Activated naive CD8-positive, alpha-beta T cell treated with anti-CD3 and anti-CD28 coated beads for 36 hours (primary cell): ENCODE measurements at places on chromosomes 3 and 15. TPM values are rescaled to one million over a fixed set of nuclear protein-coding genes. Genes with fewer than 3 reads are reported as not detected.
A peak's percentile ranks its signal among the peaks of the same experiment; 100 is the strongest.

DNA sequence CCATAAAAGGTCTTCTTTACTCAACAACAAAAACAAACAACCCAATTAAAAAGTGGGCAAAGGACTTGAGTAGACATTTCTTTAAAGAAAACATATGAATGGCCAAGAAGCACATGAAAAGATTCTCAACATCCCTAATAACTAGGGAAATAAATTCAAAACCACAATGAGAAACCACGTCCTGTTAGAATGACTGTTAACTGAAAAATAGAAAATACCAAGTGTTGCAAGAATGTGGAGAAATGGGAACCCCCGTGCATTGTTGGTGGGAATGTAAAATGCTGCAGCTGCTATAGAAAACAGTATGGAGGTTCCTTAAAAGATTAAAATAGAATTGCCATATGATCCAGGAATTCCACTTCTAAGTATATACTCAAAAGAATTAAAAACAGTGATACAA lies 34.8 kb downstream of the NMNAT3 start:
- DNase-seq: no peak

DNA sequence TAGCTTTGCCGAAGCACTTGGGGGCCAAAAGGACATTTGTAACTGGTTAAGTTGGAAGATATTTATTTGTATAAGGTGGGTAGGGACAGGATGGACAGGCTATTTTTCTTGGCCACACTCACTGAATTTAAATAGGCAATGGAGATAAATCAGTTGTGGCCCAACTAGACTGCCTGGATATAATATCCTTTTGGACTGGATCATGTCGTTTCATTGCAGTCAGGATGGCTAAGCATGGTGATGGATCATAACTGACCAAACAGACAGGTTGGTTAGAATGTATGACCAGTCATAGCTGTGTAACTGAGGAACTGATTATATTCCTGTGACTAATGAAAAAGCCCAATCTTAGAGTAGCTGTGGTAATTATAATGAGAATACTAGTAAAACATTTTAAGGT lies 284.0 kb downstream of the LPP start:
- no peak for DNase-seq

GRCh38 chr3:151567477-151567876 lies 106.6 kb upstream of the IGSF10 start:
- DNase-seq: no peak

DNA sequence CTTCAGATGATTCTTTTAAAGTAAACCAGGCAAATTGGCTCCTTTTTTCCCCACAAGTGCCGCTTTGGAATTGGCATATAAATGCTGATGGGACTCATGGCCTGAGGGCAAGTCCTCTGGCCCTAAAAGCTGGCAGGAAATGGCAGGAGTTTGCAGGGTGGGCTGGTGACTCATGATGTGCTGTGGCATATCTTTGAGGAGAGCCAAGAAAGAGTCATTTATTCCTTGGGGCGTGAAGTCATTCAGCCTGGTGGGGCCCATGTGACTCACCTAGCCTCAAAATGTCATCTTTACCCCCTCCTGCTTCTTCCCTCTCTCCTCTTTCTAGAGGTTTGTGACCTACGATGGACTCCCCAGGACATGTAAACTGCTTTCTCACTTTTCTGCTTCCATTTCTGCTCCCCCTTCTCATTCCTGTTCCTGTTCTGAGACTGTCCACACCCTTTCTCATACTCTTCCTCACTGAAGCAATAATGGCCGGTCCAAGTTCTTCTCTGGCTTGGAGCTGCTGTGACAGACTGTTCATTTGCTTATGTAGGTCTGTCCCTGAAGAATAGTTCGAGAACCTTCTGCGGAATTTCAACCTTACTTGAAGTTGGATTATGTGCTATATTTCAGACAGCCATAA lies 326.1 kb downstream of the SATB1 start:
- DNase-seq: peak; percentile 70

- no peak for DNase-seq
Measured at GRCh38 chr15:76342058-76342381, 5.4 kb downstream of the ISL2 start.

GRCh38 chr3:138043266-138044029 lies 33.5 kb downstream of the CLDN18 start:
- no peak for DNase-seq

- no peak for DNase-seq
Measured at GRCh38 chr3:13276438-13277195, 143.5 kb downstream of the NUP210 start.

DNA sequence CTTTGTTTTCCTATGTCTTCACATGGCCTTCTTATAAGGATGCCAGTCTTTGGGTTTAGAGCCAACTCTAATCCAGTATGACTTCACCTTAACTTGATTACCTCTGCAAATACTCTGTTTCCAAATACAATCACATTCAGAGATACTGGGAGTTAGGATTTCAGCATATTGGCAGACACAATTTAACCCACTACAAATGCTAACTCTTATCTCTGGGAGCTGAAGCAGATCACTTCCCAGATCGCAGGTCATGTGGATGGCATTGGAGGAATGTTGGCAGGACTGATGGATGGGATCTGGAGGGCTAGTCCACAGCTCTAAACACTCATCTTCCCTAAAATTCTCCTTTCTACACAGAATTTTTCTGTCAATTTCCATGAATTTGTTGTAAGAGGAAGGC lies 46.2 kb upstream of the ADGRG7 start:
- no peak for DNase-seq

- no peak for DNase-seq
Measured at GRCh38 chr15:74955017-74955416, 1.6 kb downstream of the RPP25 start.

GRCh38 chr3:12825156-12825555 lies 16.2 kb downstream of the RPL32 start:
- no peak for DNase-seq

- no peak for DNase-seq
Measured at GRCh38 chr15:101043011-101043410, 123.9 kb downstream of the LRRK1 start.

DNA sequence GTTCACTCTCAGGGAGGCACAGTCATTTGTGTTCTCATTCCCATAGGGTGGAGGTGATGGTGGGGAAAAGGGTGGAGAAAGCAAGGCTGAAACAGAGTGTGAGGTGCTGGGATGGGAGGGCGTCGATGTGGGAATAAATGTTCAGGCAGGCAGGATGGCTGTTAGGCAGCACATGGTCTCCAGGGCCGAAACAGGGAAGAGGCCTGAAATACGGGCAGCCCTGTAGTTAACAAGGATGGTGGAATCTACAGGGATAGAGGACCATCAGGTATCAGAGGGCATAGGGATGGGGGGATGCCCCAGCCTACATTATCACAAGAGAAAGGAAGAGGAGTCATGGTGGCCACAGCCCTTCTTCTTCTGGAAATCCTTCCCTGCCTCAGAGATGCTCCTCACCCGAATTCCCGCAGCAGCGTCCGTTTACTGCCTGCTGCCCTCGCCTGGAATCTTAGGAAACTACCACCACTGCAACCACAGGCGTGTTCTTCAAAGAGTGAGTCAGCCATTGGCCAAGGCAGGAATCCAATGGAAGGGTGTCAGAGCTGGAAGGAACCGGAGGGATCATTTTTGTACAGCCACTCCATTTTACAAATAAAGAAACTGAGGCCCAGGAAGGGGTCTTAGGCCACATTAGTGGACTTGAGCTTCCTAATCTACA lies 49.7 kb upstream of the POMGNT2 start:
- no peak for DNase-seq

- DNase-seq: no peak
Measured at GRCh38 chr15:64222573-64223366, 59.9 kb upstream of the PPIB start.

DNA sequence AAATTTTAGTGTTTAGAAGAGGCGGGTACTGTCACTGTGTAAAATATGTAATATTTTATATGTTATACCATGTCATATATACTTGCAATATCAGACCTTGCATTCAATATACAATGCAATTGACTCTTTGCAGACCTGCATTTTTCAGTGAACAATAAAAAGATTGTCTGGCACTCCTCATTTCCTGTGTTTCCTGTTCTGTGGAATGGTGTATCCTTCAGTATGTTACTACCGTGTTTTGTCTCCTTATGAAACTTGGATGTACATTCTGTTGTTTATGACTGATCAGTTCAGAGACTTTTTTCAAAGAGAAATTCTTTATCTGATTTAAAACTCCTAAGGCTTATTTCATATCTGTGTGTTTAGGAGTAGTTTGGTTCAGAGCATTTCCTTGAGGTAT lies 31.5 kb downstream of the APH1B start:
- no peak for DNase-seq

GRCh38 chr3:128313935-128314334 lies 152.8 kb downstream of the DNAJB8 start:
- DNase-seq: no peak

GRCh38 chr3:126450219-126450618 lies 25.5 kb downstream of the ZXDC start:
- DNase-seq: no peak

GRCh38 chr3:11235385-11235784 lies 36.8 kb upstream of the ATG7 start:
- no peak for DNase-seq

DNA sequence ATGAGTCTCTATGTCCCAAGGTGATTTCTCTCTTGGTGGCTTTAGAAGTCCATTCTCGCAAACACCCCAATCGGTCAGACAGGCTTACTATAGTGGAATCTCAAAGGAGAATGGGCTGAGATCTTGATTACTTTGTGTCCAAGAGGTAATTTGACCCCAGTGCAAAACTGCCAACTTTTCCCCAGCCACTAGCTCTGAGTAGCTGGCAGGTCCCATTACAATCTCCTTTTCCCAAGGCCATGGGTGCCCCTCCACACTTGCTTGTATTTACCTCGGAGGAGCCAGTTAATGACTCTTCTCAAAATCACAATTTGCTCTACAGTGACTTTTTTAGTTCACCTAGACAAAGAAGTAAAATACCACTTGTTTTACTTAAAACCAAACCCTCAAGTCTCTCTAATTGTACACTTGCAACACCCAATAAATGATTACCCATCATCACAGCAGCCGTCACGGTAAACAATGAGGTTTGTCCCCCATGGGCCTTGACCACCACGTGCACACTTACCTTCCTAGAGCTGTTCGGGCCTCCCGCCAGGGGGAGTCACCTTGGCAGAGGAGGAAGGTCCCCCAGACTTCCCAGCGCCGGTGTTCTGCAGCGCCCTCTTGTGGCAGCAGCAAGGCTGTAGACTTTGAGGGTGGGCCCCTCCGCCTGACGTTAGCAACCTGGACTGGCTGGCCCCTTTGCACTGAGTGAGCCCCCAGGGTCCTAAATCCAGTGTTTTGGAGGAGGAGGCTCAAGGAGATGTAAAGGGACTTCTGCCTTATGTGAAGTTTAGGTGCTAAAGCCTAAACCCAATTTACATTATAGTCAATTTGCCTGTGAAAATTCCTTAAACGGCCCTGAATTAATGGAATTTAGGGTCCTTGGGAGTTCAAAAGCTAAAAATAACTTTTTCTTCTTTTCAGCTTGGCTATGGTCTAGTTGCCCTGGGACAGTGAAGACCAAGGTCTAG lies 18.7 kb upstream of the HDAC11 start:
- peak; percentile 83 for DNase-seq

- DNase-seq: no peak
Measured at GRCh38 chr3:66073464-66074141, 34.9 kb upstream of the MAGI1 start.

- no peak for DNase-seq
Measured at GRCh38 chr15:28033443-28033842, 65.7 kb downstream of the OCA2 start.

GRCh38 chr3:189383630-189384029 lies 211.9 kb downstream of the TPRG1 start:
- no peak for DNase-seq

- DNase-seq: no peak
Measured at GRCh38 chr15:40190591-40190990, 29.7 kb downstream of the BUB1B start.

DNA sequence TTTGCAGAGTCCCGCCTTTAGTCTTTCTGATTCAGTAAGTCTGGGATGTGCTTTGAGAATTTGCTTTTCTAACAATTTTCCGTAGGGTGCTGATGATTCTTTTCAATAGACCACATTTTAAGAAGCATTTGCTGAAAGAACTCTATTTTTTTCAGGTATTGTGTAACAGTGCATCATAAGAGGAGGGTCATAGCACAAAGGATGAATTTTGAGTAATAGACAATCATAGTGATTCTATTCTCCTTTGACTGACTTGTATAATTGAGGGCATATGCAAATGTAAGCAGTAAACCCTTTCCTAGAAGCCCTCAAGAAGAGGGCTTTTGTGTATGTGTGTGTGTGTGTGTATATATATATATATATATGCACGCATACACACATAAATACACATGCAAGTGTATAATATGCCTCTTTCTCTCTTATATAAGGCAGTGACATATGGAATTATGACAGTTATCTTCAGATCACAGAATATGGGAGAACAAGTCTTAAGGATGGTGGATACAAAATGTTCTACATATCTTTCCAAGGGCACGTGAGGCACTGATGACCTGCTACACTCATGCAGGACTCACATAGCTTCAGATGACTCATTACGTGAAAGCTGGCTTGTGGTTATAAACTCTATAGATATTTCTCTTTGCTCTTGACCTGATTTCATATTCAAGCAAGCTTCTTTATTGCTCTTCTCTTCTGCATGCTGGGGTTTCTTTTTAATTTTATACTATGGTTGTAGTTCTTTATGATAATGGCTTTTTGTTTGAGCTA lies 6.5 kb upstream of the PLSCR1 start:
- DNase-seq: peak; percentile 9

DNA sequence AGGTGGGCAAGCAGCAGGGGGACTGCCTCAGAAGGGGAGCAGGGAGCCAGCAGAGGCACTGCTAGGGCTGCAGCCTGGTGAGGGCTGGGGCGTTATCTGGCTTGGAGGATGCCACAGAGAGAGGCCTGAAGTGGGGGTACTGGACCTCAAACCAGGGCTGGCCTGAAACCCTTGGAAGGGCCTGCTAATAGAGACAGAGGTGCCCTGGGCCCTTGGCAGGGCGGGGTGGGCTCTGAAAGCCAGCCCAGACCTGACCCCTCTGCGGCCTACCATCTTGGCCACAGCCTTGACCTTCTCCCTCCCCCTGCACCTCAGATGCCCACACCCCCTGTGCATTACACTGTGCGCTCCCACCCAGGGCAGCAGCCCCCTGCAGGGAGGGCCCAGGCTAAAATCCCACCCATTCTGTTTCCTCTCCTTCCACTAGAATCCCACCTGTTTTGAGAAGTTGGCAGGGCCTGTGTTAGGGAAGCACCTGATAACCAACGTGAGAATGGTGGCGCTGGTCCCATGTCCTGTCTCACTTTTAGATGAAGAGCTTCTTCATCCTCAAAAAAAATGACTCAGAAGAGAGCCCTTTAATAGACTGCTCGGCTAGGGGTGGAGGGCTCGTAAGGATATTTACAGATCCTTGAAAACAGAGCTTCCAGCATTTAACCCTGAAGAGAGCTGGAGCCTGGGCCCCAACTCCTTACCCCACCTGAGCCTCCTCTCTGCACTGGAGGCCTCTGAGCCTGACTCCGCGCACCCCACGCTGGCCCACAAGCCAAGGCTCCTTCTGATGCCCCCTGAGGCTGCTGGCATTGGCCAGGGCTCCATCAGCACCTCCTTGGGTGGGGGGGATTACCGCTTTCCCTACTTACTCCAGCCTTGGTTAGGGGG lies 29.8 kb downstream of the LOXL1 start:
- DNase-seq: no peak

- DNase-seq: no peak
Measured at GRCh38 chr15:90114451-90114901, 12.2 kb upstream of the IDH2 start.

The KIF15 gene
- 36.2 TPM for total RNA-seq

The WDR93 gene
- total RNA-seq: not detected

The DTWD1 gene
- 24.8 TPM for total RNA-seq

The PAK6 gene
- total RNA-seq: 0.18 TPM

The CFAP100 gene
- not detected for total RNA-seq

The RYR3 gene
- not detected for total RNA-seq

The SLC38A3 gene
- 0.18 TPM for total RNA-seq
